ENCODE measurements at places on chromosomes 1 and 21. TPM values are rescaled to one million over a fixed set of nuclear protein-coding genes. Genes with fewer than 3 reads are reported as not detected.

Gene SLX9
- total RNA-seq: 25.4 TPM

Gene GALNT2
- total RNA-seq: 65.0 TPM

Gene PDE9A
- total RNA-seq: 0.30 TPM

Gene TEDDM1
- not detected for total RNA-seq

Gene SLFNL1
- 0.46 TPM for total RNA-seq

Gene EFNA1
- total RNA-seq: 96.1 TPM

Gene LIN28A
- total RNA-seq: not detected

Gene SLC25A44
- 9.9 TPM for total RNA-seq

Gene TMEM125
- not detected for total RNA-seq

Gene OR2T5
- total RNA-seq: not detected

Gene PTPRC
- total RNA-seq: 0.15 TPM

Gene PTAFR
- under 0.01 TPM for total RNA-seq

Gene PI4KB
- total RNA-seq: 29.2 TPM

Gene SNRNP40
- total RNA-seq: 160 TPM

Gene CHD1L
- total RNA-seq: 48.4 TPM

Gene VHLL
- total RNA-seq: not detected

Gene KRTAP24-1
- total RNA-seq: not detected

Gene PLPP3
- 23.4 TPM for total RNA-seq

Gene CD53
- total RNA-seq: 0.97 TPM

Gene AZIN2
- 1.9 TPM for total RNA-seq

Gene FAM229A
- total RNA-seq: 0.61 TPM
